NCI-H1694 treated with DMSO at 0.1 percent for 48 hours (cell line): ENCODE measurements at places on chromosomes 4 and X.

DNA sequence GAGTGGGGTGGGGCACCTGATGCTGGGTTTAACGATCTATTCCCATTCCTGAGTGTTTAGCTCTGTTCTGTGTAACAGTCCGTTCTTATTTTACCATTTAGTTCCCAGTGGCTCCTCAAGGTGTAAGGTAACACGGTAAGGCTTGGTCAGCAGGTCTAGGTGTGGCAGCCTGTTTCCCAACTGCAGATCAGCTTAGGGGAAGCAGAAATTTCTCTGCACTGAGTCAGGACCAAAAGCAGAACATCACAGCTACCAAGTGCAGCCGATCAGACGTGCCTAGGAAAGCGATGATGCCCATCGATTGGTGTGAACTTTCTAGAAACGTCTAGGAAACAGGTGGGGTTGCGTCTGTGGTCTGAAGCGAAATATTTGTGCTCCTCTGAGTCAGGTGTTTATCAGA is 240.1 kb downstream of the STIM2 start:
- no peak for DNase-seq

GRCh38 chr4:14771094-14771493 is 231.2 kb upstream of the CPEB2 start:
- DNase-seq, result no peak

DNA sequence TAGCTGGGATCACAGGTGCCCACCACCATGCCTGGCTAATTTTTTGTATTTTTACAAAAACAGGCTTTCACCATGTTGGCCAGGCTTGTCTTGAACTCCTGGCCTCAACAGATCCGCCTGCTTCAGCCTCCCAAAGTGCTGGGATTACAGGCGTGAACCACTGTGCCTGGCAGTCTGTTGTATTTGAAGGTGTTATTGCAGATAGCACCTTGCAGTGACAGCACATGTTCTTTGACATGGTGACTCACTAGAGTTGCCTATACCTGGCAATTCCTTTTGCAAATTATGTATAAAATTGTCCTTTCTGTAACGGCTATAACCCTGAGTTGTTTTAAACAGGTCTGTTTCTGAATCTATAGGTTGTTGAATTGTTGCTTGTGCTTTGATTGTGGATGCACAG is 7.9 kb downstream of the OGT start:
- DNase-seq, result no peak

DNA sequence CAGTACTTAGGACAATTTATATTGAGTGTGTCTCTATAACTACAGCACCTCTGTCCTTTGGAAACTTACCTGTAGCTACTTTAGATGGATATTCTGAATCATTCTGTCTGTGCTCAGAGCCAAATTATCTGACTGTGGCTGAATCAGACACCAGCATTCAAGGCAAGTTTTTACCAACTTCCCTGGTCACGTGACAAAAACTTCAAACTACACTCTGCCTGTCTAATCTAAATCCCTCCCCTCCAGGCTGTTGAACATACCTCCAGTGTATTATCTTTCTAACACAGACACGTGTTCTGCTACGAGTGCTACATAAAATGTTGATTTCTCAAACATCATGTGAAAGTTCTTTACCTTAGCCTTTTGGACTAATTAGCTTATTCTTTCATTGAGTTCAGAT is 641.2 kb upstream of the CPEB2 start:
- DNase-seq, result no peak

DNA sequence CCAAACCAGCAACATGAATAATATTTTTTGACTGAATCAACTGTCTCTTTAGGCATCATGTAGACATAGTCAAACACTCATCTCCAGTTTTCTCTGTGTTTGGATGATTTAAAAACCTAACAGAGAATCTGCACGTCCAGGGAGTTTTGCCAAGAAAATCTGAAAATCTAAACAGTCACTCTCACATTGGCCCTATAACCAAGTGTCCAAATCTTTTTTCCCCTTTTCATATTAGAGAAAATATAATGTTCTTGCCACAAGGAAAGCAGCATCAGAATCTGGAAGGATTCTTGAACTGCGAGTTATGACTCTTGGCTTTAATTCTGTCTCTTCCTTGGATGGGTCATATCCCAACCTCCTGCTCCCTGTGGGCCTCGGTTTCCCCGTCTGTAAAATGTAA is 8.8 kb upstream of the CHRDL1 start:
- no peak for DNase-seq

GRCh38 chrX:120446498-120446897 is 22.6 kb downstream of the LAMP2 start:
- DNase-seq, result no peak

- DNase-seq, result no peak
Measured at GRCh38 chr4:146661367-146661766, 22.7 kb downstream of the POU4F2 start.

- no peak for DNase-seq
Measured at GRCh38 chr4:2742081-2742822, 13.9 kb downstream of the TNIP2 start.
